ENCODE measurements at places on chromosomes 2 and 18.

- no peak for DNase-seq
These were observed 112.8 kb downstream of the PHLPP1 start for GRCh38 chr18:62828091-62828640.

GRCh38 chr2:208280933-208281332, 14.9 kb downstream of the PIKFYVE start:
- peak; percentile 71 for DNase-seq

GRCh38 chr2:54572262-54572635, 116.1 kb downstream of the SPTBN1 start:
- DNase-seq = peak; percentile 90

DNA sequence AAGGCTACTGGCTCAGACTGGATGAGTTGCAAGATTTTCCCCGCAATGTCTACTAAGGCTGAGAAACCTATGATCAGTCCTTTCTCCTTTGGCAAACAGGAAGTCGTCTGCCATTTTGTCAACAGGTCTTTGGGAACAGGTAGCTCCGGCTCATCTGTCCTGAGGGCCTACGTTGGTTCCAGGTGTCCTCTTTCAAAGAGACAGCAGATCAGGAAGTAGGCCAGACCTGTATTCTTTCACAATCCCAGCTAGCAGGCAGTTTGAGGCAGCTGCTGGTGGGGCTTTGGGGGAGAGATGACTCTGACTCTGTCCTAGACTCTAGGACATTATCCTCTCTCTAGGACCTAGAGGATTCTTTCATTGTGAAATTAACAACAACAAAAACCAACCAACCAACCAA, 98.6 kb downstream of the ACTR2 start:
- DNase-seq = no peak

All from fibroblast of upper back skin (primary cell).